ENCODE measurements at places on chromosomes 12 and 14.

DNA sequence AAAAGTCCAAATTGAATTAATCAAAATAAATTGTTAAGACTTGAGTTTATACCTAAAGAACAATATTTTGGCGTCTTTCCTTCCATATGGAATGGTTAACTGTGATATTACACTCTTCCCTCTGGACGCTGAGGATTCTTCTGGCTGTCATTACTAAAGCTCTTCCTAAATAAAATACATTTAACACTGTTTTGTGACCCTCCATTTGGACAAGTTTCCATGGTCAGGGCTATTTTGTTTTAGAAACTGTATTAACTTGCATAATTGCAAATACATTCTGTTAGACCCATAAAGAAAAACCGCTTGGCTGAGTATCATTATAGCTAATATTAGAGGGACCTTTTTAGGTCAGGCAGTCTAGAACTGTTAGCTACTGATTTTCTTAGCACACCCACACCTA is 87.4 kb downstream of the NAV3 start:
- DNase-seq, result no peak

GRCh38 chr12:4719821-4720636 is at the start of gene GALNT8:
GALNT8 (plus strand) TSS chr12:4720400; CDS start chr12:4720678, 278 bp downstream.
- no peak for DNase-seq

DNA sequence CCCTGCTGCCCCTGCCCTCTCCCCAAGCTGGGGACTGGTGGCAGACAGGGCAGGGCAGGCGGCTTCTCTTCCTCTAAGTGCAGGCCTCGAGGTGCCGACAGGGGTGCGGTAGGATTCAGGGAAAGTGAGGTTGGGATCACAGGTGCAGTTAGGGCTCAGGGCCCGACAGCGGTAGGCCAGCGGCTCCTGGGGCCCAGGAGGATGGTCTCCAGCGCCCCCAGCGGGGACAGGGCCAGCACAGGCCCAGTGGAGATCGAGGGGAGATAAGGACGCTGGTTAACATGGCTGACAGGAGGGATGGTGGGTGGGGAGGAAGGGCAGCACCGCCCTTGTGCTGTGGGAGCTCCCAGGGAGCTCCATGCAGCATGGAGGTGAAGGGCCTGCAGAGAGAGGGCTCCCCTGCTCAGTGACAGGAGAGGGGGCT is 935 bp upstream of the CRIP1 start:
- peak; percentile 47 for DNase-seq

DNA sequence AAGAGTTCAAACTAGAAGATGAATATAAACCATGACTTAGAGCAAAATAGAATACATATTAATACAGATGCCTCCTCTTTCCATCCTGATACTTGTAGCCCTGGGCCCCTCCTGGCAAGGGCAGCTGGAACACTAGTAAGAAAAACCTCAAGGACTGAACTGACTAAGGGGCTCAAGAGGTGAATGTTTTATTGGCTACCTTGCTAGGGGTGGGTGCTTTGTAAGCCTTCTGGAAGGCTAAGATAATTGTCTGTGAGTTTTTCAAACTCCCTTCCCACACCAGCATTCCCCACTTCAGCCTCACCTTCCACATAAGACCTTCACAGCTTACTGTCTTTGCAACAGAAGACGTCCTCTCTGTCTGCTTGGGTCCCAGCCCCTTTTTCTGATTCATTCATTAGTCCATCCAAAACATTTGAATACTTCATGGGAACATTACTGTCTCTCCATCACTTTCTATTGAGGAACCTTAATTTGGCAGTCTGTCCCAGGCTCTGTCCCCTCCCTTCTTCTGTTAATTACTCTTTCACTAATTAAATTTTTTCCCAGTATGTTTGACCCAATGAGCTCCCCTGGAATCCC is 1.1 kb upstream of the MARCHF9 start:
- no peak for DNase-seq

DNA sequence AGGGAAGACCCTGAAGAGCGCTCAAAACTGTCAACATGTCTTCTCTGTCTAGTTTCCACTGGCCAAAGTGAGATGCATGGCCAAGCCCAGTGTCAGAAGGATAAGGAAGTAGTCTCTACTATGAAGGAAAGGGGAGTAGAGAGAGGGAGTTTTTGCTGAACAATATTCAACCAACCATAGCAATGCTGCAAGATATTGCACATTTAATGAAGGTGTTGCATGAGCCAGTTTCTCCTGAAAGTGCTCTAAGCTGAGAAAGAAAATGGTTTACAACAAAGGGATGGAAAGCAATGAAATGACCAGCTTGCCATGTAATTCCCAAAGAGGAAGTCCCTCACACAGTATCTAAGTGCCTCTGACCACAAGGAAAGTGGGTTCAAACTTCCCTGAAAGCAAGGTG is 40.0 kb upstream of the NID2 start:
- no peak for DNase-seq

- DNase-seq, result peak; percentile 70
Measured at GRCh38 chr12:114662512-114663177, 21.3 kb downstream of the TBX3 start.

DNA sequence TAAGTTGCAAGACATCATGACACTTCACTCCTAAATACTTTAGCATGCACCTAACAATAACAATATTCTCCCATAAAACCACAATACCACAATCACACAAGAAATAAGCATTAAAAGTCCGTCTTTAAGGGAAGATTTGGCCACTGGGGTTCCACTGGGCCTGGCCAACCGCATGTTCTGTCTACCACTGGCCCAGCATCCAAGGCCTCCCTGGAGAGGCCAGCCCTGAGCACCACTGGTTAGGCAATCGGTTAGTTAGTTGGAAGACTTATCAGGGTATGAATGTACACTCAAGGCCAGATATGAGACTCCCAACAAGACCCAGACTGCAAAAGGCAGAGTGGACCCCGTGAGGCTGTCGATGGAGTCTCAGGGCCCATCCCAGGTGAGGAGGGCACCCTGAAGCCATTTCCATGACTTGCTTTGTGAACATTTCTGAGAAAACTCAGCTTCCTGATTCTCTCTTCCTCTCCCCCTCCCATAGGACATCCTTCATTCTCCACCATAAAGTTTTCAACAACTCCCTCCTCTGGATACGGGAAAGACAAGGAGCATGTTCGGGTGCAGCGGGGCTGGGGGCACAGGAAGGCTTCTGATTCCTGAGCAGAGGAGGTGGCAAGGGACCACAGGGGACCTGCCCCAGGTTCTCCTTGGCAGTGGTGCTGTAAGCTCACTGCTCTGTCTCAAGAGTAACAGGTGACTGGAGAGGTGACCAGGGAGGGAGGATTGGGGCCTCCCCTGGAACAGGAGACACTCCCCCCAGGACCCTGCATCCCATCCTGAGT is 5.9 kb downstream of the PXN start:
- no peak for DNase-seq

DNA sequence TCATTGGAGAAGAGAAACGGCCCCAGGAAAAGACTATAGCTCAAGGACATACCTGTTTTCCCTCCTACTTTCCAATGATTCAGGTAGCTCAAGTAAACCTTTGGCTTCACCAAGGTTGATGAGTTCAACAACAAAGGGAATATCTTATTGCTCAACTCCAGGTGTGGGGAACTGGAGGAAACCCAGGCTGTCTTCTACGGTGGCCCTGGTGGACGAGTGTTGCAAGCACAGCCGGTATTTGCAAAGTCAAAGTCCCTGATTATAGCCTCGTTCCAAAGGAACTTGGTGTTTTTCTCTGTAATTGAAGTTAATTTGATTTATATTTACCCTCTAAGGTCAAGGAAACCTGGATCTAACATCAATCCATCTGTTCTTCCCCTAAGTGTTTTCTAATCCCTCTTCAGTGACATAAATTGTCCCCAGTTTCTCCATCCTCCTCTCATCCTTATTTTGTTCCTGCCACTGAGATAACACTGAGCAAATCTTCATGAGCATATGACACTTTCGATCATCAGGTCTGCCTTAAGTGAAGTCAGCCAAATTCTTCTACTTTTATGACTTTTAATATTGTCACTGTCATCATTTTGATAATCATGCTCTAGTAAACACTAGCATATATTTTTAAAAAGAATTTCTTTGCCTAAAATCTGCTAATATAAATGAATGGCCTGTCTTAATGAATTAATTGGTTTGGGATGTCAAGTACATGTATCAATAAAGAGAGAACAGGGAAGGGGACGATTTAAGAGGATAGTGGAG is 174.6 kb upstream of the TBX3 start:
- DNase-seq, result no peak

GRCh38 chr12:58435647-58436046 is 484.7 kb downstream of the LRIG3 start:
- DNase-seq, result no peak

- DNase-seq, result no peak
Measured at GRCh38 chr12:4938900-4939299, 29.2 kb downstream of the KCNA1 start.

DNA sequence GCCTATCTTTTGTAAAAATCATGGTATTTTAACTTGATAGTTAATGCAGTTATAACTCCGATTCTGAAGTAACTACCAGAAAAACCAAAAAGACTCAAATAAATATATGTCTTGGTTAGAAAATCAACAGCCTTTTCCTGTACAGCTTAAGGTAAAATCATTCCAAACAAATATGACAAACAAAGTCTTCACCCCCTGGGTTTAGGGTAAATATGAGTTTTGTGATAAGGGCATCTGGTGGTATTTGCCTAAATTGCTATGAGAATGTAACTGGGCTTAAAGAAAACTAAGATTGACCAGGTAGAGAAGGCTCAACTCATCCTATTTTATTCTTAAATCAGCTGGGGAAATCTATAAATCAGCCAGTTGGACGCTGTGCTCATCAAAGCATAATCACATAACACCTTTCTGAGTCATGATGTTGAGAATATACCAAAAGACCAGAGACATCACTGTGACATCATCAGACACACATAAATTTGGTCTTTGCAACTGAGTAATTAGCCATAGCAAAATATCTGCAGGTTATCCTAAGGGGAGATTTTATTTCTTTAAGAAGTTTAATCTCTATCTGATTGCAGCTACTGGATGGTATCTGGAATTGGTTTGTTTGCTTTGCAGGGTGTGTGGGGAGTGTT is 133.9 kb downstream of the STXBP6 start:
- no peak for DNase-seq

DNA sequence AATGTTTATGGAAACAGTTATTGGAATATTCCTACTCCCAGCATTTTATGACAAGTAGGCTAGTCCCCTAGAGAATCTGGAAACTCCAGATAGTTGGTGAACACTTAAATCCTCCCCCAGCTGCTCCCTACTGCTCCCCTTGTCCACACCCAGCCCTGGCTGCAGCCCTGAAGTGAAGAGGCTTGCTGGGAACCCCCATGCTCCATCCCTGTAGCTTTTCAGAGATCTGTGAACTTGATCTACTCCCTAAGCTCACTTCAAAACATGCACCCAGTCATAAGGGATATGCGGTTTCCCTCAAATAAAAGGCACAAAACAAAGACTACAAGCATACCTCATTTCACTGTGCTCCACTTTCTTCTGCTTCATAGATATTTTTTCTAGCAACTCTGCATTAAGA is 33.2 kb downstream of the EGLN3 start:
- DNase-seq, result no peak

DNA sequence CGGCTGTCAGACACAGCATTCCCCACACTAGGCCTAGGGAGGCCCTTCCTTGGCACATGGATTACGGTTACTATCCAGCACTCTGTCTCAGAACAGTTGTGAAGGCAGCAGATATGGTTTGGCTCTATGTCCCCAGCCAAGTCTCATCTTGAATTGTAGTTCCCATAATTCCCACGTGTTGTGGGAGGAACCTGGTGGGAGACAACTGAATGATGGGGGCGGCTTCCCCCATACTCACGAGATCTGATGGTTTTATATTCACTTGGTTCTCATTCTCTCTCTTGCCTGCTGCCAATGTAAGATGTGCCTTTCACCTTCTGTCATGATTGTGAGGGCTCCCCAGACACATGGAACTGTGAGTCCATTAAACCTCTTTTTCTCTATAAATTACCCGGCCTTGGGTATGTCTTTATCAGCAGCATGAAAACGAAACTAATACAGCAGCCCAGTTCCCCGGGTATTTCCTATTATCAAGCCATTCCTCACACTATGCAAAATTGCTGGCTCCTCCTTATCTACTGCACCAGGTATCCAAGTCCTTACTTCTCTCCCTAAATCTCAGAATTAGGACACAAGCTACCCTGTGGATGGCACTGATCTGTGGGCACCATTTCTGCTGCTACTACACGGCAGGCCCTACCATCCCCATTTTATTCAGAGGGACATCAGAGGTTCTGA is 33.3 kb downstream of the NT5DC3 start:
- DNase-seq, result no peak

- no peak for DNase-seq
Measured at GRCh38 chr12:116867523-116867922, 13.7 kb downstream of the HRK start.

- DNase-seq, result no peak
Measured at GRCh38 chr14:75428230-75429104, 645 bp downstream of the JDP2 start.

DNA sequence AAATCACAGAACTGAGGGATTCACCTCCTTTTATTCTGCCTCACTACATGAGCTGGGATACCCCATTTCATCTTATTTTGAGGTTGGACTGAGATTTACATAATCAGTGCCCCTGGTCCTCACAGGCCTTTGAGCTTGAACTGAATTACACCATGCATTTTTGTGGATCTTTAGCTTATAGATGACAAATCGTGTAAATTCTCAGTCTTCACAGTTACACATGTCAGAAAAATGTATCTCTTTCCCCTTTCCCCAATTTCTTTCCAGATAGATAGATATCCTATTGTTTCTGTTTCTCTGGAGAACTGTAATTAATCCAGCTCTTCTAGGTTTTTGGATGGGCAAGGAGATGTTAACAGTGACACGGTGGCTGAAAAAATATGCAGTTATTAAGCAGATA is 1778.9 kb upstream of the SEL1L start:
- no peak for DNase-seq

- no peak for DNase-seq
Measured at GRCh38 chr14:72774141-72774540, 119.8 kb downstream of the DPF3 start.

- DNase-seq, result peak; percentile 24
Measured at GRCh38 chr14:34682787-34683321, 31.5 kb downstream of the CFL2 start.

DNA sequence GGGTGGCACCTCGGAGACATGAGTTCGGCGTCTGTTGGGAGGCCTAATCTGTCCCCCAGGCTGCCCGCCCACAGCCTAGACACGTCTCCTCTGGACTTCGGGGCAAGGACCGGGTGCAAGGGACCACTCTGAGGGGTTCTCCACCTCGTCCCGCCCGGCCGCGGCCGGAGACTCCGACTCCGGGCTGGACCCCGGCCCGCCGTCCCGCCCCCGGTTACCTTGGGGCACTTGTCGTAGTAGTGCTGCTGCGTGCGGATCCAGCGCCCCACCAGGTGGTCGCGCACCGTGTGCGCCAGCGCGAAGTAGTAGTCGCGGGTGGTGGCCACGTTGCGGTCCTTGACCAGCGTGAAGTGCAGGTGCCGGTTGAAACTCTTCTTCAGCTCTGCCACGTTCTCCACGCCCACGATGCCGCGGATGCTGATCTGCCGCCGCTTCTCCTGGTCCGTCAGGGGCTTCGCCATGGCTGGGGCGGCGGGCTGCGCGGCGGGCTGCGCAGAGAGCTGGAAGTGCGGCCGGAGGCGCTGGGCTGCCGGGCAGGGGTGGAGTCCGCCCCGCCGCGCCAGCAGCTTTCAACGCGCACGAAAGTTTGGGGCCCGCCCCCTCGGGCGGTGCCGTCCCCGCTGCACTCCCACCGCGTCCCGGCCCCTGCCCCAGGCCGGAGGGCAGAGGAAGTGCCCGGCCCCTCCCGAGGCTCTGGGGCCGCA is at the start of gene PYGL:
TSS of gene PYGL (minus strand) at position 541 of the 704 bp plus-strand sequence. CDS start at position 461, 80 bp downstream.
- peak; percentile 9 for DNase-seq

GRCh38 chr12:26595806-26596205 is 237.2 kb downstream of the ITPR2 start:
- DNase-seq, result no peak
